CD4-positive, alpha-beta T cell treated with Interleukin-6 at 100 ng/mL for 8 hours (primary cell): ENCODE measurements at places on chromosomes 4 and X.

DNA sequence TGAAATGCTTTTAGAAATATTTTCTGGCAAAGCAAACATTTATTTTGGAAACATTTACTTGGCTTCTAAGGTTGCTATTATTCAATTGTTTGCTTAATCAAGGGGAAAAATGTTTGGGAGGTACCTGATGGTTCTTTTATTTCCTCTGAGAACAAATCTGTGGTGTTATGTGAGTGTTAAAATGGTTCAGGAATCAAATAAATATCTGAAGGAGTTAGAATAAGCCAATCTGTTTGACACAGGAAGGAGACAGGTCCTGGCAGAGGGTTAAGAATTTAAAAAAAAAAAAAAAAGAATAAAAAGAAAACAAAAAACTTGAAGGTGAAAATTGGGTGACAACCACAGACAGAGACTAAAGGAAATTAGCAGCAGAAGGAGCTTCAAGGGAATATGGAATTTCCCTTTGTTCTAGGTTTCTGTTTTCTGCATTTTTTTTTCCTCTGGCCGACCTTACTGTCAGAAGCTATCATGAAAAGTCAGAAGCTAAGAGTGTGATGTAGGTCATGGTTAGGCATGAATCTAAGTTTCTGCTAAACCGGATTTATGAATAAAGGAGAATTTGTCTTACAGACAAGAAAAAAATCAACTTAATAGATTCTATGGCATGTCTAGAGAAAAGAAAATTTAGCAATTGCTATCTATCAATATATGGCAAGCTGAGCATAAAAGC is 78.6 kb upstream of the PNPLA4 start:
- no peak for DNase-seq

GRCh38 chr4:156101571-156101970 is 147.9 kb upstream of the CTSO start:
- no peak for DNase-seq

GRCh38 chr4:118348886-118349285 is 3.9 kb downstream of the PRSS12 start:
- DNase-seq, result no peak

DNA sequence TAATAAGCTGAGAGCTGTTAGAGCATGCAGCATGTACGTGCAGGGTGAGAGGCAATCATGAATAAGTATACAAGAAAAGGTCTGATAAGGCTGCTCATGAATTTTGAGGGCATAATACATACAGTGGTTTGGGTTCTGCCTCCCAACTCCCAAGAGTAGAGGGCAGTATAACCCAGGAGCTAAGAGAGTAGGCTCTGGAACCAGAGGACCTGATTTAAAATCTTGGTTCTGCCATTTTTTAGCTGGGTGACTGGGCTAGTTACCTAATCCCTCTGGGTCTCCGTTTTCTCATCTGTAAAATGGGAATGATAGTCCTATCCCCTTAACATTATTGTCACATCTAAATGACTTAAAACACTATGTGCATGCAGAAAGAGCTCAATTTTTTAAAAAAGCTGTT is 85.3 kb downstream of the LNX1 start:
- no peak for DNase-seq
